ENCODE measurements at places on chromosomes 12 and 14.

- no peak for DNase-seq
Measured at GRCh38 chr14:66137081-66137480, 349.1 kb upstream of the CCDC196 start.

DNA sequence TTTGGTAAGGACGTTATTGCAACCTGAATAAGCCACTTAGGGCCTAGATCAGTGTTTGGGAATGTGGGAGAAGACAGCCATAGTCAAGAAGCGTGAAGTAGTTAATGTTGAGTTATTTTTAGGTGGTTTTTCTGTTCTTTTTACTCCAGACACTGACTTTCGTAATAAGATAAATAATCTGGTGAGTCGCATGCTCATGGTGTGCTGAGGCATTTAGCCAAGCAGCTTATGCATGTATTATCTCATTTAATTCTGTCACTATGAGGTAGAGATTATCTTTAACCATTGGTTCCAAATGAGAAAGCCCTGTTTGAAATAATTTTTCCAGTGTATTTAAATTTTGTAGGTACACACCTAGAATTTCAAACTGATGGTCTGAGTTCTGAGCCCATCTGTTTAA, 67.3 kb downstream of the RCOR1 start:
- DNase-seq, result no peak

- no peak for DNase-seq
Measured at GRCh38 chr12:101115326-101115725, 94.7 kb downstream of the SLC5A8 start.

GRCh38 chr12:47351526-47351925, 271.8 kb upstream of the AMIGO2 start:
- no peak for DNase-seq

DNA sequence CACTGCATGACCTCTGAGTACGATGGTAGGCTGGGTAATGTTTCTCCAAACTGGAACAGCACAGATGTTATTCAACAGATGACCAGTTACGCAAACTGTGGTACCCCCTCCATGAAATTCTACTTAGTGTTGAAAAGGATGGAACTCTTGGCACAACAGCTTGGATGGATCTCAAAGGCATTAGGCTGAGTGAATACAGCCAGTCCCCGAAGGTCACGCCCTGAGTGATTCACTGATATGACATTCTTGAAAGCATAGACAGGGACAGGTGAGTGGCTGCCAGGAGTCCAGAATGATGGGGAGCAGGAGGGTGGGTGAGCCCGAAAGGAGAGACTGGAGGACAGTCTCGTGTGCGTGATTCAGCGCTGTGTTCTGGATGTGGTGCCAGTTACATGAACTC, 187.5 kb upstream of the TMEM132C start:
- no peak for DNase-seq

DNA sequence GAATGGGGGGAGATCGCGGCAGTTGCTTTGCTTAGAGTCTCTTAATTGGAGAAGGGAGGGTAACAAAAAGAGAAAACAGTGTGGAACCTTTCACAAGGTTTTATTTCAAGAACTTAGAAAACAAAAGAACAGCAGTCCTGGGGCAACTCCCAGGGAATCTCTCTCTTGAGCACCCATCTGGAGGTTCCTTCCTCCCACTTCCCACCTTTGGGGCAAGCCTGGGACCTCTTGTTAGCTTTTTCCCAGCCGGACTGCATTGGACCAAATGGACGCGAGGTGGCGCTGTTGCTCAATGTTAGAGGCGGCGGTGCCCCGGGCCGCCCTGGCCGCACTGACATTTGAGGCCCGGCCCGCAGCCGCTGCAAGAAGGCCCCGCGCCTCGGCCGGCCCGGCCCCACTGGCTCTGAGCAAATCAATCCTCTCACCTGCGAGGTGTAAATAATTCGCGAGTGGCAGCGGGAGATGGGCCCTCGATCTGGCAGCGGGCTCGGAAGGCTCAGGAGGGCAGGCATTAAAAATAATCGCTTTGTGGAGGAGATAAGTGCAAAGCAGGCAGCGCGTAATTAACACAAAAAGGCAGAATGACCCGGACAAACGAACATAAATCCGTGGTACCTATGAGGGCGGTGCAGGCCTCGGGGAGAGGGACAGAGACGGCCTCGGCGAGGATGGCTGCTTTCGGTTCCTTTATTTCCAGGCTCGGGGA, 2.8 kb upstream of the HOXC8 start:
- DNase-seq, result peak; percentile 71

DNA sequence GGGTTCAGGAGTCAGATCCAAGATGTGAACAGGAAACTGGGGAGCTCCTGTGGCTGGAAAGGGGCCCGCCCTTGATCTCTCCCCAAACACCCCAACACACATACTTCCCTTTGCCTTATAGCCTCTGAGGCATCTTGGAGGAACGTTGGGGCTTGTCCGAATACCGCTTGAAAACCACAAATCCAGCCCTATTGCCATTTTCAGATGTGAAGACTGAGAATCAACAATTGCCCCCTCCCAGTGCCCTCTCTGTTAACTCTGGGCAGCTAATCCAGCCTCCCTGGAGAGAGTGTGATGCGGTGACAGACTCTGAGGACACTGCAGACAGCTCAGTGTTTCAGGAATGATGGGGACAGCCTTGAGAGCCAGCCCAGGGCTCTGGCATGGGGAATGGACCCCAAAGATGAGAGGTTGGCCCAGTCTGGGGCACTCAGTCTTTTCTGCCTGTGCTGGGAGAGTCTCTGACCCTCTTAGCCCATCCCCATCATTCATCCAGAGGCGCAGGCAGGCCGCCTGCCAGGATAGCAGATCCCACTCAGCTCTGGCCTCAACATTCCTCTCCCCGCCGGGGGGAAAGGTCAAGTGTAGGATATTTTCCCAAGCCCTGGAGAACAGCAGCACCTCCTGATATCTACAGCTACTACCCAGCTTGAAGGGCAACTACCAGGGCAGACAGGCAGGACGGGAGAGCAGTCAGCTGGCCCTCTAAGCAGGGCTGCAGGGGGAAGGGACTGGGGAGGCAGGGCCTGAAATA, 24.6 kb upstream of the LTBP2 start:
- DNase-seq, result no peak

- DNase-seq, result no peak
Measured at GRCh38 chr12:53166837-53167236, 13.7 kb upstream of the ZNF740 start.

DNA sequence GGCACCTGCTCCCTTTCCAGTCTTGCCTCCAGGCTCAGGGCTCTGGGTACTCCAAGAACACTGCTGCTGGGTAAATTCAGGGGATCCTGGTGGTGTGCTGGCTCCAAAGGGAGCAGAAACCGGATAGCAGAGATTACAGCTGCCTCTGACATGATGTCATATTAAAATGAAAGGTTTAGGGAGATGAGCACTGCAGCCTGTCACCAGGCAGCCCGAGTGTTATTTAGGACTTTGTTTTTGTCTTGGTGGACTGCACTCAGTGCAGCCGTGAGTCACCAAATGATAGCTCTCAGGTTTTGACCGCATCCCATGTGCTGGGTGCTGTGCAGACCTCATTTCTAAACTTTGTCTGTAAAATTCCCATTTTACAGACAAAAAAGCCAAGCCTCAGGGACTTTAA, 266.0 kb upstream of the CRY1 start:
- DNase-seq, result no peak

- DNase-seq, result no peak
Measured at GRCh38 chr12:42627151-42627550, 37.6 kb upstream of the PRICKLE1 start.

GRCh38 chr12:18932211-18932610, 194.3 kb downstream of the CAPZA3 start:
- no peak for DNase-seq

GRCh38 chr12:58249610-58250009, 308.2 kb downstream of the ATP23 start:
- DNase-seq, result no peak

GRCh38 chr12:106304797-106305196, 2.3 kb downstream of the TCP11L2 start:
- DNase-seq, result no peak

GRCh38 chr12:49298160-49298559, 3.2 kb downstream of the PRPH start:
- no peak for DNase-seq

DNA sequence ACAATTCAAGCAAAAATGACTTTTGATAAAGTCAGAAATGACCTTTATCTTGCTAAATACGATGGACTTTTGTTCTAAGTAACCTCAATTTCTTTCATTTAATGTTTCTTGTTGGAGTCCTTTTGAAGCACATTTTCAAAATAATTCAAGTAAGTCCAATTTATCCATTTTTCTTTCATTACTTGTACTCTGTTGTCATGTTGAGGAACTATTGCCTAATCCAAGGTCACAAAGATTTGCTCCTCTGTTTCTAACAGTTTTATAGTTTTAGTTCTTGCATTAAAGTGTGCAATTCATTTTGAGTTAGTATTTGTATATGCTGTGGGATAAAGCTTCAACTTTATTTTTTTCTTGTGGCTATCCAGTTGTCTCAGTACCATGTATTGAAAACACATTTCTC, 66.7 kb downstream of the CCER1 start:
- no peak for DNase-seq

- no peak for DNase-seq
Measured at GRCh38 chr12:116495260-116495659, 63.9 kb upstream of the MAP1LC3B2 start.

DNA sequence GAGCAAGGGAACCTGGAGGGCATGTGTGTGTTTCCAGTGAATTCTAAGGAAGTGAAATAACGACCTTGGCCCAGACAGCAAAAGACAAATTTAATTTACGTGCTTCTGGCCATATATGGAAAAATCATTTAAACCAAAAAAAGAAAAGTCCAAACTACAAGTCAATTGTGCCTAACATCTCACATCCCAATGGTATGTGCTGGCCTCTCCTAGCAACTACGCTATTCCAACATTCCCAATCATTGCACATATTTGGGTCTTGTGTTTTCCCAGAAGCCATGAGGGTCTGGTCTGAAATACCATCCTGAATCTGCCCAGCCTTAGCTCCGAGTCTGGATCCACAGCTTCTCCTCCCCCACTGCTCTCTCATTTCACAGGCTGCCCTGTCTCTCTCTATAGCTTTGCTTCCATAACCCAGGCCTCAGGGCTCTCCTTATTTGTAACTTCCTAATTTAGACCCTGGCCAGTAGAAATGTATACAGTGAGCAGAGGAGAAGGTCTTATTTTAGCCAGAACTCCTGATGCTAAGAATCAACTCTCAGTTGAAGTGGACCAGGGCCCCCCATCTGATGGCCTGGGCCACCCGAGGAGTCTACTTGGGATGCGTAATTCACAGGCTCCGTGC, 224.6 kb downstream of the ANO2 start:
- DNase-seq, result no peak

DNA sequence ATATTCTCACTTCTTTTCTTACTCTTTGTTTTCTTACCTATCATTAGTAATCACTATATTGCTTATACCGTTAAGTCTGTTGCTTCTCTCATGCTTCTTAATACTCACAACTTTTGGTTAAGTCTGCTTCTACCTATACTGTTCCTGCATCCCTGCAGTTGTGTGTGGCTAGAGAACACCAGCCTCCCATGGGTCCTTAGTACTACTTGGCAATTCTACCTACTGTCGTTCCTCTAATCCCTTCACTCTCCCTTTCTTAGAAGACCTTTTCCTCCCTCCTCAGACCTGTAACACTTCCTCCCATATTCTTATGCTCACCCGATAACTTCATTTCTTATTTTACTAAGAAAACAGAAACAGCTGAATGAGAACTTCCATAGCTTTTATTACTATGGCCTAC, 29.3 kb downstream of the CNOT2 start:
- DNase-seq, result no peak

- DNase-seq, result no peak
Measured at GRCh38 chr12:130214686-130215395, 52.6 kb downstream of the FZD10 start.

DNA sequence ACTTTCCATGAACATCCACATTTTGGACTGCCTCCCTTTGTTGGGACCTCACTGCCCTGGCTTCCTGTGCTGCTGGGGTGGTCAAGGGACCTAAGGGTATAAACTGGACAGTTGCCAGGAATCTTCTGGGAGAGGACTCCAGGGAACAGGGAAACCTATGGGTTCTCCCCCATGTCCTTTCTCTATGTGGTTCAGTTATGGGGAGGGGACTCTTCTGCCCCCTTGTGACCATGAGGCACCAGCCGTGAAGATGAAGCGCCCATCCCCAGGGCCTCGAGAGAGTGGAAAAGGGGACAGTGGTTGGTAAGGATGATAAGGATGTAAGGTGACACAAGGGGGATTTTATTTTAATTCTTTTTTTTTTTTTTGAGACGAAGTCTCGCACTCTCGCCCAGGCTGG, 177.0 kb upstream of the TMEM132C start:
- DNase-seq, result no peak

DNA sequence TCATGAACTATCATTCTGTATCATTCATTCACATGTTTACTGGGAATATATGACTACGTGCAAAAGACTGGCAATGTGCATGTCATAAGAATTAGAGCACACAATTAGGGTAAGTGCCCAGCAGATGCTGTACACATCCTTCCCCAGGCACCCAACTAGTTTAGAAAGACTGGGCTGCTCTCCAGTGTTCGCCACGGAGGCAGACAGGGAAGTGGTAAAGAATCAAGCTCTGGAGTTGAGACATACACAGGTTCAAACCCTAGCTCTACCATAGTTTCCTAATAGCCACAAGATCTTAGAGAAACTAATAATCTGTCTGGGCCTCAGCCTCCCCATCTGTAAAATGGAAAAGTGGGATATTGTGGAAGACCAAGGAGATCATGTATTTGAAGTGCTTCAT, 6.8 kb downstream of the TMCC3 start:
- no peak for DNase-seq

- DNase-seq, result no peak
Measured at GRCh38 chr14:38056270-38056669, 151.4 kb upstream of the SSTR1 start.

- no peak for DNase-seq
Measured at GRCh38 chr12:69688471-69689427, 10.4 kb downstream of the BEST3 start.

DNA sequence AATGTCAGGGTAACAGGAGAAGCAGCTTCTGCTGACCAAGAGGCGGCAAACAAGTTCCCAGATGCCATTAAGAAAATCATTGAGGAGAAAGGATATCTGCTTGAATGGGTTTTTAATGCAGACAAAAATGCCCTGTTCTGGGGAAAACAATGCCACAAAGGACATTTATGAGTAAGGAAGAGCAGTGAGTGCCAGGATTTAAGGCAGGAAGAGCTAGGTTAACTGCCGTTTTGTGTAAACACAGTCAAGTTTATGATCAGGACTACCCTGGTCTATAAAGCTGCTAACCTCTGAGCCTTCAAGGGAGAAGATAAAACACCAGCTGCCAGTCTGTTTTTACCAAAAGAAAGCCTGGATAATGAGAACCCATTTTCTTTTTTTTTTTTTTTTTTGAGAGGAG, 8.5 kb downstream of the MAPKAPK5 start:
- no peak for DNase-seq

GRCh38 chr12:22733756-22734155, 108.8 kb downstream of the ETNK1 start:
- DNase-seq, result no peak

GRCh38 chr12:109836916-109837315, 3.7 kb upstream of the TRPV4 start:
- DNase-seq, result no peak

- no peak for DNase-seq
Measured at GRCh38 chr14:94451826-94452225, 774 bp downstream of the SERPINA11 start.

GRCh38 chr12:82880442-82880901, 193.8 kb downstream of the TMTC2 start:
- no peak for DNase-seq

- DNase-seq, result no peak
Measured at GRCh38 chr14:48341069-48341468, 665.7 kb upstream of the MDGA2 start.

- DNase-seq, result no peak
Measured at GRCh38 chr12:47207340-47207717, 127.6 kb upstream of the AMIGO2 start.

GRCh38 chr12:79775355-79776027, 84.7 kb upstream of the PAWR start:
- DNase-seq, result no peak

GRCh38 chr14:78327426-78328221, 157.5 kb downstream of the NRXN3 start:
- DNase-seq, result peak; percentile 63

All from NCI-H2171 (cell line).